Stimulated activated CD4-positive, alpha-beta T cell treated with anti-CD3 and anti-CD28 coated beads, Interleukin-12 subunit alpha, Interleukin-12 subunit beta, amount 100 ng/mL, for 4 hours (primary cell): ENCODE measurements at places on chromosomes 16 and 17.
A peak's percentile ranks its signal among the peaks of the same experiment; 100 is the strongest.

- no peak for DNase-seq
Measured at GRCh38 chr16:50762241-50762640, 20.4 kb downstream of the CYLD start.

DNA sequence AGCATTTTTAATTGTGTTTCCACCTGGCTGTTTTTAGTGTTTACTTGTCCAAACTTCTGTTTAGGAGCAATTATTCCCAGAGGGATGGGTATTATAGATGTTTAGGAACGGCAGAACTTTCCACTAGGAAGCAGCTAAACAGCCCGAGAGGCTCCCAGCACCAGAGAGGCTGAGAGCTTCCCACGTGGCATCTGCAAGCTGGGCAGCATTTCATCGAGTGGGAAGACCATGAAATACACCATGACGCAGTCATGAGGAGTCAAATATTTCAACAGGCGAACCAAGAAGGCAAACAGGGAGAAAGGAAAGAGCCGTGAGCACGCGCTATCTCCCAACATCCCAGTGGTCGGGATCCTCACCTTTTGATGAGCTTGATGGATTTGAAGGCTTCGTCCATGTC, 24.1 kb downstream of the TMEM204 start:
- DNase-seq: no peak

DNA sequence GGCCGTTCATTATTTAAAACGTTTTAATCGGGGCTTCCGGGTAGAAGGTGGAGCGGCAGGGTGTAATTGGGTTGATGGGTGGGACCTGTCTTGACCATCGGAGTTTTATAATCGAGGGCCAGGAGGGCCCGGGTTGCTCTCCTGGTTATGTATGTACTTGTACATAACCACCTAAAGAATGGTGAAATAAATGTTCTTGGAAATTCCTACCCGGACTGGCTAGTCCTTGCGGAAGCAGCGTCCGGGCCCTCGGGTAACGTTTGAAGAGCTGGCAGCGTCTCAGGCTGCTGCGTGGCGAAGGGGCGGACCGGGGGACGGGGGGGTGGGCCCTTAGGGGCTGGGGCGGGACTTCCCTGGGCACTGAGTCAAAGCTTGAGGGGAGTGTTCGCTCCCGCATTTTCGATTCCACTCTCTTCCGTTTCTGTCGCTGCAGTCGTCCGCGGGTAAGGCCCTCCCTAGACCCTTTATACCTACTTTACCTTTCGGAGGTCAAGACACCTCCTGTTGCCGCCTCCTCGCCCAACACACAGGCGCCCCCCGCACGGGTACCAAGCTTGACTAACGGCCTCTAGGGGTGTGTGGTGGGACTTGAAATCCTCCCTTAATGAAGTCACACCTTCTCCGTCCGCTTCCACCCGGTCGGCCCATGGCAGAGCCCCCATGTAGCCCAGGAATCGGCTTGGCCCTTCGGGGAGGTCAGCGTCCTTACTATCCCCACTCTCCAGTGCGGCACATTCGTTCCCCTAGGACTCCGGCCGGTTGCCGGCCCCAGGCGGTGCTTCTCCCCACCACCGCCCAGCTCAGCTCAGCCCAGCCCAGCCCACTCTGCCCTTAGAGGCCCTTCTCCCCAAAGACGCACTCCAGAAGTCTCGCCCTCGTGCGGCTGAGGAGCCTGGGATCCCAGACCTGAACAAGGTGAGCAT, at the start of gene TMEM106A:
TMEM106A (plus strand) TSS at position 396 of the 923 bp plus-strand sequence. CDS start 1,167 bp downstream, outside the sequence.
- peak; percentile 70 for DNase-seq

DNA sequence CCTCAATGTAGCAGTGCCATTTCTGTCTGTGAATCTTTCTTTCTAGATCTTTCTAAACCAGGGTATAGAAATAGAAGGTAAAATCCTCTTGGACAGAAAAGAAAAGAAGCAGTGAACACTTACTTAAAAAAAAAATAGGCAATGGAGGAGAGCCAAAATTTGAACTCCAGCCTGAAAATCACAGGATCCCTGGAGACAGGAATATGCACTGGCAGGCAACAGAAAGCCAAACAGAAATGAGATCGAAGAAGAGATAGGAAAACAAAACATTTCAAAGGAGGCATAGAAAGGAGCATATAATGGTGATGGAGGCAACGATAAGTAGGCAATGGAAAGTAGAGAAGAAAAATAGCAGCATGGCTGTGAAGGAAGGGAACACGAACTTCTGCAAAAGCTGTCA, 253.7 kb upstream of the HSBP1 start:
- DNase-seq: no peak

DNA sequence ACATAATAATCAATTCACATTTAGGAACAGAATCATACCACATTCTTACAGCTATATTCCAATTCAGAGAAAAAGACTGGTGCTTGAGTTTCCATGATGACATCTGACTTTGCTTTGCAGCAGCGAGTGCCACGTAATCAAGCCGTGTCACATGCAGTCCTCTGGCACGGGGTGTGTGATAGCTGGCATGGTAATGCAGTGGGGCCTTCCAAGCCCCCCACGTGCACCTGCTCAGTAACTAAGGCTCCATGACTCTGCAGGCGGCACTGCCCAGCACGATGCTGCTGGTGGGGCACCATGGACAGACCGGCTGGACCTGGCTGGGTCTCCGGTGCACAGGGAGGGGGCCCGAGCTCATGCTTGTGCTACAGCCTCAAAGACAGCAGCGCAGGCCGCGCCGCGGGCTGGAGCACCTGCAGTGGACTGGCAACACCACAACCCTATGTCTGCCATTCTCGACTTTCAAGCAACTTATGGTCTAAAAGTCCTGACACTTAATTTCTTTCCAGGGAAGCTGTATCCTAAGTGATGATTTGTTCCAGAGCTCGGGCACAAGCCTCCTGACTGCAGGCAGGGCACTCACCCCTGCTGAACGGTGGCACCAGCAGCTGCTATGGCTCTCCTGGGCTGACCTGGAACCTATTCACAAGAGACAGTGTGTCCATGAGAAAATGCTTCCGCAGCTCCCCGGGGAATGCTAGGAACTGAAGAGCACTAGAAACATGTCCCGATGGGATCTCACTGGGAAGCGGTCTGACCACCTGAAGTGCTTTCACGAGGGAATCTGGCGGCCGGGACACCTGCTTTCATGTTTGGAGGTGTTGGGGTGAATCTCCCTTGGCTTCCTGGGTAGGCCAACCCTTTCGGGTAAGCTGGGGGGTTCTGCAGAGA, 99.5 kb upstream of the DNAH17 start:
- no peak for DNase-seq

DNA sequence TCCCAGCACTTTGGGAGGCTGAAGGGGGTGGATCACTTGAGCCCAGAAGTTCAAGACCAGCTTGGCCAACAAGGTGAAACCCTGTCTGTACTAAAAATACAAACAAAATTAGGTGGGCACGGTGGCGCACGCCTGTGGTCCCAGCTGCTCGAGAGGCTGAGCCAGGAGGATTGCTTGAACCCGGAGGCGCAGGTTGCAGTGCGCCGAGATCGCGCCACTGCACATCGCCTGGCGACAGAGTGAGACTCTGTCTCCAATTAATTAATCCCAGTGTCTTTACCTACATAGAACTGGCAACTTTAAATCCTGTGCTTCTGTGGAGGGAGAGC, 1.5 kb upstream of the ELOB start:
- no peak for DNase-seq

- no peak for DNase-seq
Measured at GRCh38 chr17:56009795-56010651, 143.3 kb upstream of the ANKFN1 start.

DNA sequence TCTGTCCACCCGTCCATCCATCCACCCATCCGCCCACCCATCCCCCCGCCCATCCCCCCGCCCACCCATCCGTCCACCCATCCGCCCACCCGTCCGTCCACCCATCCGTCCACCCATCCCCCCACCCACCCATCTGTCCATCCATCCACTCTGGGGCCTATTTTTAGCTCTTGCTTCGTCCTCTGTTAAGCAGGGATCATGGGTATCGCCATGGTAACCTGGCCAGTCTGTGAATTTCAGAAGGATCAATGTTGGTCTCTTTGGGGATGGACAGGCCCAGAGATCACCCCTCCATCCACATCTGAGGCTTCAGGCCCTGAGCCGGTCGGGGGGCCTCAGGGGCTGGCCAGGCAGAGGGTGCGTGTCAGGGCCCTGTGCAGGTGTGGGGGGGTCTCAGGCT, 15.2 kb upstream of the DPEP1 start:
- DNase-seq: no peak

- DNase-seq: no peak
Measured at GRCh38 chr17:43013296-43013695, 6.7 kb downstream of the IFI35 start.

- DNase-seq: no peak
Measured at GRCh38 chr17:33949100-33949499, 306.0 kb upstream of the CCL2 start.

GRCh38 chr16:24124291-24124690, 131.8 kb upstream of the CACNG3 start:
- no peak for DNase-seq

DNA sequence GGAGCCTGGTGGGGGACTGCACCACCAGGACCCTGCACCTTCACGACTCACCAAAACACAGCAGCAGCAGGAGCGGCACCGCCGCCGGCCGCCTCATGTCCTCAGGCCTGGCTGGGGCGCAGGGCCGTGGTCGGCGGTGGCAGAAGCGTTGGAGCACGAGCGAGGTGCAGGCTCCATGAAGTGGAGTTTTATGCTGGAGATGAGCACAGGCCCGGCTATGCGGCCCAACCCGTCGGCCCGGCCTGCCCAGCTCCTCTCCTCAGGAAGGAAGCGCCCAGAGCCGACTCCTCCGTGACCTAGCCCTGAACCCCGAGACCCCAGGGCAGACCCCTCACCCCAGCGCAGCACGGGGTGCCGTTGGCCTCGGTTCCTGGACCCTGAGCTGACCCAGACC, at the start of gene PRSS27:
PRSS27 (minus strand) TSS at position 161 of the 394 bp plus-strand sequence; CDS start at position 97, 64 bp downstream.
- DNase-seq: no peak

DNA sequence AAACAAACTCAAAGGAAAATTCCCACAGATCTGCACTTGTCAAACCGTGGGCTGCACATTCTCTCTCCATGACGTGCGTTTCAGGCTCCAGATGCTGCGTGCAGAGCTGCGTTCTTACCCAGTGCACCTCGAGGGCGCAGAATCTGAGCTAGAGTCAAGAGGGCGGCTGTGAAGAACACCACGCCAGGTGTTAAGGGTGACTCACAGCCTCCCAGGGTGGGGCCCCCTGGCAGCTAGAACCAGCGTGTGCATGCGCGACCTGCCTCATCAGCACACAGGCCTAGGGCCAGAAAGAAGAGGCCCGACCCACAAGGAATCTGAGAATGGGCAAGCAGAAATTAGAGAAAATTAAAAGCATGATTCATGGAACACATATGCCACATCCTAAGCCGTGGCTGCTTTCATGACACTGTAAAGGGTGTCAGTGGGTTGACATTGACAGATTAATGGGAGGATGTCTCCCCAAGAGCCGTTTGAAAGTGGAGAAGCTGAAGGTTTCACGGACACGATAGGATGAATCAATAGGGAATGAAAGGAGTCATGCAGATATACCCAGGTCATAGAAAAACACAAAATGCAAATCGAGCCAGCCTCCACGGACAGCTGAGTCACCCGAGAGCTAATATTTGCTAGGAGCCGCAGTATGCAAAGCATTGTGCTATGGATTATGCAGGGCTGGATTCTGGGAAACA, 29.0 kb downstream of the MARCHF10 start:
- no peak for DNase-seq

DNA sequence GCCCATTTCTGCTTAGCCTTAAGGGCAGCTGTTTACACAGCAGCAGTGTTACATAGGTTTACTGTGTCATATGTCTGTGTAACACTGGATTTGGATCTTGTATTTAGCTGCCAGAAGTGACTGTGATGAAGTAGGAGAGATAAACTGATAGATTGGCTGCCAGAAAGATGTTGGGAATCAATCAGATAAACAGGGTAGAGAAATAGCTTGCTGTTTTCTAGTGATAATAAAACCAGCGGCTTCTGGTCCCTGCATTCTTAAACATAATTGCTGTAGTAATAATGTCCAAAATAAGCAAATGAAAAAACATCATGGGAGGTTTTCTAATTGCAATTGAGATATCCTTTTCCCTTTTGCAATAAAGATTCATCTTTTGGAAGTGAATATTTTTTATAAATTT, 68.7 kb downstream of the AATF start:
- no peak for DNase-seq

GRCh38 chr16:12868169-12868568, 33.2 kb upstream of the SHISA9 start:
- DNase-seq: no peak

DNA sequence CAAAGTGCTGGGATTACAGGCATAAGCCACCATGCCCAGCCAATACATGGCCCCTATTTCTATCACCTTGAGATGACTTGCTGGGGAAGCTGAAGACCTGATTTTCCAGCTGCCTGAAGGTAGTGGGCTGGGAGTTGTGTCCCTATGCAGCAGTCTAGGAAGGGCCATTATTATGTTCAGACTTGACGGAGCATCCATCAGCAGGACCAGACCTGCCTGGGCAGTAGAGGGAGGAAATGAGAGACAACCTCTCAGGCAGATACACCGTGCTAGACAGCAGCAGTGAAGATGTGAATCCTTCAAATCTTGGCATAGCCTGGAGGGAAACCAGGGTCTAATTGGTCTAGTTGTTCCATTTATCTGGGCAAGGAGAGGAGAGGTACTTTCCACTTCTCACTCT, 35.6 kb upstream of the PHOSPHO1 start:
- no peak for DNase-seq

GRCh38 chr16:57941016-57941664, 29.8 kb downstream of the CNGB1 start:
- DNase-seq: no peak

- DNase-seq: no peak
Measured at GRCh38 chr16:31181102-31181830, 1.3 kb downstream of the FUS start.

GRCh38 chr17:67575325-67575724, 142.4 kb upstream of the NOL11 start:
- no peak for DNase-seq

GRCh38 chr16:62036101-62036801, at the start of gene CDH8:
Gene CDH8, minus strand, starts transcription at chr16:62036438. Its CDS starts 15,035 bp downstream, at chr16:62021403.
- no peak for DNase-seq

GRCh38 chr17:11986942-11987329, 10.3 kb downstream of the ZNF18 start:
- DNase-seq: no peak

GRCh38 chr16:12289175-12290063, 312.9 kb downstream of the SNX29 start:
- no peak for DNase-seq

DNA sequence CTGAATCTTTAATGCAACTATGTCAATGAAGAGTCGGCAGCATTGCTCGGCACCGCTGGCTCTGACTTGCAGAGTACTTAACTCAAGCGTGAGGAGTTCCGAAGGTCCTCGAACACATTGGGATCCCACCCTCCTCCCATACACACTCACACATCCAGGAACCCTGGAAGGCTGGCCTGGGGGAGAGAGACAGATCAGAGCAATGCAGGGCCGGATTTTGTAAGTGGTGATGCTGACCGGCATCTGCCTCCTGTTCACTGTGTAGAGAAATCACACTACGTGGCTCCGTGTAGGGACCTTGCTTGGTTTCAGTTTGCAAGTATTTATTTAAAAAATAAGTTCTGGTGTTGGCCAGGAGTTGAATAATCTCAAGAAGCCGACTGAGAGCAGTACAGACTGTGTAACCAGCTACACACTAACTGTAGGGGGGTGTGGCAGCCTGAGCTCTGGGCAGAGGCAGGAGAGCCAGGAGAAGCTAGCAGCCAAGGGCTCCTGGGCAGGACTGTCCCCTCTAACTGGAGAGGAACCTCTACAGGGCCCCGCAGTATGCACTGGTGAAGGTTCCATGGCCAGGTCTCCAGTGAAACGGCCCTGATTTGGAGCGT, 190.2 kb upstream of the TNRC6C start:
- no peak for DNase-seq

GRCh38 chr17:79612468-79613194, 1.8 kb upstream of the RBFOX3 start:
- DNase-seq: peak; percentile 37

- DNase-seq: no peak
Measured at GRCh38 chr16:54123766-54124165, 162.8 kb downstream of the IRX3 start.

- DNase-seq: no peak
Measured at GRCh38 chr16:30524575-30525568, 1.5 kb downstream of the ZNF768 start.
